SK-MEL-5 (cell line): ENCODE measurements at places on chromosomes 7 and 10. TPM values are rescaled to one million over a fixed set of nuclear protein-coding genes. Genes with fewer than 3 reads are reported as not detected.

DNA sequence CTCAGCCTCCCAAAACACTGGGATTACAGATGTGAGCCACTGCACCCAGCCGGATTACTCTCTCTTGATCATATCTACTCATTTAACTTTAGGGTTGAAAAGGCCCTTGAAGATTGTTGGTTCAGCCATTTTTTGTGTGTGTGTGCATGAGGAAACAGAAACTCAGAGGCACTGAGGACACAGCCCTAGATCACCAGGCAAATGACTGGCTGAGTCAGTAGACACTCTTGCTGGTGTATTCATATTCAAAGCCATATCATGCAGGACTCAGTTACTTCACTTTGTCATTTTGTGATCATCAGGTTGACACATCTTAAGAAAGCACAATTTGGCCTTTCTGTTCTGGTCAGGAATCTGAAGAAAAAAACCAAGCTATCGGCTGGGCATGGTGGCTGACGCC, 253.4 kb downstream of the TRIL start:
- no peak for DNase-seq

NPY gene
- not detected in 2 replicates for total RNA-seq

SEMA3E gene
- 4.1 and 6.8 TPM in 2 replicates for total RNA-seq

- DNase-seq, result no peak
Observed at GRCh38 chr7:132248841-132249240, 327.4 kb downstream of the PLXNA4 start.

DNA sequence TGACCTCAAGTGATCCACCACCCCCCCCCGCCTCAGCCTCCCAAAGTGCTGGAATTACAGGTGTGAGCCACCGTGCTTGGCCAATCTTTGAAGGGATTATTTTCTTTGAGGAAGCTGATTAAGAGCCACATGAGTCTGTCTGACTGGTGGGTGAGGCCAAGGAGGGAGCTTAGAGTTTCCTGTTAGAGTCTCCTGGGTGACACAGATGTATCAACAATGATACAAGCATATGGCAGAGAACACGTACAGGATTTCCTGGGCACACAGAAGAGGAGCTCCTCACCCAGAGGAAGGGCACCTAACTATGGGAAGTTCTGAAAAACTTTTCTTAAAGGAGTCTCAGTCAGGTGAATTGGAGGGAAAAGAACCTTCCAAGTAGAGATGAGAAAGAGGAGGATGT, 69.4 kb downstream of the GOLGA7B start:
- DNase-seq, result no peak

GRCh38 chr7:117098457-117098856, 145.2 kb downstream of the ST7 start:
- DNase-seq, result no peak

GRCh38 chr10:77925410-77925794, 1.2 kb downstream of the DLG5 start:
- no peak for DNase-seq
